Substantia nigra (tissue), 51 donors: ENCODE measurements at places on chromosomes 4 and X.

DNA sequence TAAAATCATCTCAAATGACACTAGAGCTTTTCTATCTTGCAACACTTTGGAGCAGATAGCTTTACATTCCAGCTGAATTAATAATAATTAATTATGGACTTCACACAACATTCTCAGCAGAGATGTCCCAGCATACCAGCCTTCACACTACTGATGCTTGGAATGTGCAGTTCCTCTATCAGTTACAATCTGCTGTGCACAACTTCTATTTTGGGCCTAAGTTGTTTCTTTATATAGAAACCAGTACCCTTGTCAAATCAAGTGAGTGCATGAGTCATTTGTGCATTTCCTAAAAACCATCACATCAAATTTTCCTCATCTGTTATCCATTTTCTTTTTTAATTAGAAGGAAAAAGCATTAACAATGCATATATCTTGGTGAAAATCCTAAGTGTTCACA lies 8.8 kb upstream of the RASL11B start:
- DNase-seq: no peak

- DNase-seq: no peak
Measured at GRCh38 chr4:159401226-159401712, 298.4 kb downstream of the RAPGEF2 start.

DNA sequence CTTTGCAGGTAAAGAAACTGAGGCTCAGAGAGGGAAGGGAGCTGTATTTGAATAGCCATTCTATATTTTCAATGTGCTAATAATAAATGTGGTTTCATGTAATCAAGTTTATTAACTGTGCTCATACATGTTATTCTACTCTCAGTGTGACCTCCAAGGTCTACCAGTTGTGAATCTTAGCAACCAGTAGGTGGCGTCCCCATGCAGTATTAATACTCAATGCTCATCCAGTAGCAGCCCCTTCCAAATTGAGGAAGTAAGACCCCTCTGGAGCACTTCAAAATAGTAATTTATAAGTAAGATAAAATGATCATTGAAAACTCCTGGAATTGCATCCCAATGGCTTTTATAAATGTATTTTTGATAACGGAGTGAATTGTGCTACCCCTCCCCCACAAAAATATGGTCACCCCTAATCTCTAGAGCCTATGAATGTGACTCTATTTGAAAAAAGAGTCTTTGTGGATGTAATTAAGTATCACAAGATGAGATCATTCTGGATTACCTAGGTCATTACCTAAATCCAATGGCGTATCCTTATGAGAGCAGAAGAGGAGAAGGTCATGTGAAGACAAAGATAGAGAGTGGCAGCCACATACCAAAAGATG lies 20.4 kb upstream of the SEPSECS start:
- DNase-seq: no peak

- no peak for DNase-seq
Measured at GRCh38 chrX:31523884-31524536, 452.2 kb upstream of the FTHL17 start.

GRCh38 chr4:121950212-121950679 lies 1.6 kb downstream of the TRPC3 start:
- DNase-seq: peak; percentile 66

DNA sequence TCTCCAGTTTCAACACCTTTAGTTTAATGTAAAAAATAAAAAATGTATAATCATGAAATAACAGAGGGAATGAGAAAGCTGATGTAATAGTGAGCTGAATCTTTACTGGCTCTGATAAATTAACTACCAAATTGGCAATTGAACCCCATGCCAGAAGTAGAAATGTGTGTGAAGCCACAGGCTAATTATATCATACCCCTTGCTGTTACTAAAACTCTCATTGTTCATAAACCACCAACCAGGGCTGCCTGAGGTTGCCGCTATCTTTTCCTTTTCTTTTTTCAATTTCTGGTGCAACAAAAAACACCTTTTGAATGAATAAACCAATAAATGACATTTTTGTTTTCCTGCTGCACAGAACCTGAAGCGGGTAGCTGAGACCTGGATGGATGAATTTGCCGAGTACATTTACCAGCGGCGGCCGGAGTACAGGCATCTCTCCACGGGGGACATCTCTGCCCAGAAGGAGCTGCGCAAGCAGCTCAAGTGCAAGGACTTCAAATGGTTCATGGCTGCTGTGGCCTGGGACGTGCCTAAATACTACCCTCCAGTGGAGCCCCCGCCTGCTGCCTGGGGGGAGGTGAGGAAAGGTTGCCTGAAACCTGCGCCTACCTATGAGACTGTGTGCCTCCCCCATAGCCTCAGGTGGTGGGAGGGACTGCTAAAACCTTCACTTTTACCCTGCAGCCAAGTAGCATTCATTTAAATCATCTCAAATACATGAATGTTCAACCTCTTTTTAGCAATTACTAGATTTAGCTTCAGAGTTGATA lies 216.7 kb upstream of the GALNT7 start:
- no peak for DNase-seq

DNA sequence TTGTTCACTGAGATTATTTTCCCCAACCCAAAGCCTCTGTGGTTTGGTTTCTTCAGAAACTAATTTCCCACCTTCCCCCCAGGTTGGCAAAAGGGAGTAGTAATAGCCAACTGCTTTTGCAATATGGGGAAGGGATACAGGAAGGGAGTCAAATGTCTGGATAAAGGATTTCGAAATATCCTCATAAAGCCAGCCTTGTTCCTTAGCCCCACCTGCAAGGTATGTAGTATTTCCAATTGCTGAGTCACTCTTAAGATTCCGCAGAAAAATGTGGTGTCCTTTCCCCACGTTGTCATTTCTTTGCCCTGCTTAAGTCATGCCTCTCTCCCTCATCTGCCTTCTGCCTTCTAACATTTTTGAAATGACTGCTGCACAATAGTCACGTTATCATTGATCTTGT lies 138.8 kb upstream of the DCAF8L1 start:
- DNase-seq: no peak

DNA sequence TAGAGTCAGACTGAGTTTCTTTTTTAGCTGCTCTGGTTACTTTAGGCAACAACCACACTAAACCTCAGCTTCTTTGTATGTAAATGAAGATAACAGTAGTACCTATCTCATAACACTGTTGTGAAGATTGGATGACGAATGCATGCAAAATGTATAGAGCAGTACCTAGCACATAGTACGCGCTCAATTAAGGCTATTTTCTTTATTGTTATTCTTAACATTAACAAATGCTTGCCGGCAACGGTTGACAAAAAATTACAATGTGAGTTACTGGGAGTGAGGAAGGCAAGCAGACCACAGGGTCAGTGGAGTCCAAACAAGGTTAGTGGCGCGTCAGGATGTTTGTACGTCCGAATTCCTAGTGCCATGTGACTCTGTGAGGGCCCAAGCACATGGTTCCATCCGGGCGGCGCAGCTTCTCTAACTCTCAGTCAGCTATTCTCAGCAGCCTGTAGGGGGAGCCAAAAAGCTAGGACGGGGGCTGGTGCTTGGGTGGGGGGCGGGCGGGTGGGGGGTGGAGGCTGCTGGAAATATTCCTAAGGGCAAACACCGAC lies 821 bp upstream of the NALF2 start:
- peak; percentile 31 for DNase-seq

DNA sequence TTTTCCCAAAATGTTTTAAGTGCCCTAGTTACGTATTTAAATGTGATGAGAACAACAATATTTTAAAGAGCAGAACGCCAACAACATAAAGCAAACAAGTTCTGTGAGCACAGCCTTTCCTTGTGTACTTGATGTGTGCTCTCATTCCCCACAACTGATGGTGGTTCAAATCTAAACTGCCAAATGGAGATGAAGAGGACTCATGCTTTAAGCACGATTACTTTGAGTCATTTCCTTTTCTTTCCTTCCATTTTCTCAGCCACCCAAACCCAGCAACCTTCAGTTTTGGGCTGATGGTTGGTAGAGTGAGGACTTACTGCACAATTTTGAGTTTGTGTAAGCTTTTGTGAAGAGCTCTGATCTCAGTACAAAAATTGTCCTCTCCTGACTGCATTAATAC lies 1.7 kb downstream of the NSD2 start:
- DNase-seq: no peak

GRCh38 chr4:181030961-181031360 lies 1212.2 kb upstream of the TENM3 start:
- no peak for DNase-seq

- no peak for DNase-seq
Measured at GRCh38 chrX:135273162-135273561, 21.3 kb downstream of the ETDA start.

GRCh38 chr4:6177587-6178197 lies 22.7 kb downstream of the JAKMIP1 start:
- DNase-seq: no peak

DNA sequence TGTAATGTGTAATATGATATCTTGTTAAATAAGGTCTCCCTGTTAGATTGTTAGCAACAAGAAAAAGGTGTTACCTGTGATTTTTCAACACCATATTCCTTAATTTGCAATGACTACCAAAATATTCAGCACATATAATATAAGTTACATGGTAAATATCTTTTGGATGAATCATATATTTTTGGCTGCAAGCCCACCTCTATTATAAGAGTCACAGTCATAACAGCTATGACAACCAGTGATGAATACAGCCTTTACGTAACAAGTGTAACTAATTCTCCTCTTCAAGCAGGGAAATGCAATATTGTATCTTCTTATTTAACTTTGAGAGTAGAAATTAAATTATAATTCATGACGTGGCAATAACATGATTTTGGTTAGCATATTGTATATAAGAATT lies 187.0 kb downstream of the NLGN4X start:
- no peak for DNase-seq
